ENCODE measurements at places on chromosomes 13 and 19.

DNA sequence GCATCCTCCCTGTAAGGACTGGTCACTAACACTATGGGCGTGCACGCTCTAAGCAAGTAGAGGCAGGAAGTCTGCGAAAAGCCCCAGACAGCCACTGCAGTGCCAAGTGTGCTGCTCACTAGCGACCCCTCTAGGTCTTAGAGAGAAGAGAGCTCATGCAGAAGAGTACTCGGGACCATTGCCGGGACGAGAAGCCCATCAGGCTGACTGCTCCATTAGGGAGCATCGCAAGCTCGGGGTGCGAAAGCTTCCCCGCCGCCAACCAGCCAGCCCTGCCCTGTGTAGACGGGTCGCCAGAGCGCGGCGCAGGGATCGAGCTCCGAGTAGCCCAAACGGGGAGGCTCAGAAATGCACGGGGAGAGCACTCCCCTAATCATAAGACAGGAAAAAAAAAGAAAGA, 16.6 kb downstream of the POU4F1 start:
- no peak for DNase-seq

DNA sequence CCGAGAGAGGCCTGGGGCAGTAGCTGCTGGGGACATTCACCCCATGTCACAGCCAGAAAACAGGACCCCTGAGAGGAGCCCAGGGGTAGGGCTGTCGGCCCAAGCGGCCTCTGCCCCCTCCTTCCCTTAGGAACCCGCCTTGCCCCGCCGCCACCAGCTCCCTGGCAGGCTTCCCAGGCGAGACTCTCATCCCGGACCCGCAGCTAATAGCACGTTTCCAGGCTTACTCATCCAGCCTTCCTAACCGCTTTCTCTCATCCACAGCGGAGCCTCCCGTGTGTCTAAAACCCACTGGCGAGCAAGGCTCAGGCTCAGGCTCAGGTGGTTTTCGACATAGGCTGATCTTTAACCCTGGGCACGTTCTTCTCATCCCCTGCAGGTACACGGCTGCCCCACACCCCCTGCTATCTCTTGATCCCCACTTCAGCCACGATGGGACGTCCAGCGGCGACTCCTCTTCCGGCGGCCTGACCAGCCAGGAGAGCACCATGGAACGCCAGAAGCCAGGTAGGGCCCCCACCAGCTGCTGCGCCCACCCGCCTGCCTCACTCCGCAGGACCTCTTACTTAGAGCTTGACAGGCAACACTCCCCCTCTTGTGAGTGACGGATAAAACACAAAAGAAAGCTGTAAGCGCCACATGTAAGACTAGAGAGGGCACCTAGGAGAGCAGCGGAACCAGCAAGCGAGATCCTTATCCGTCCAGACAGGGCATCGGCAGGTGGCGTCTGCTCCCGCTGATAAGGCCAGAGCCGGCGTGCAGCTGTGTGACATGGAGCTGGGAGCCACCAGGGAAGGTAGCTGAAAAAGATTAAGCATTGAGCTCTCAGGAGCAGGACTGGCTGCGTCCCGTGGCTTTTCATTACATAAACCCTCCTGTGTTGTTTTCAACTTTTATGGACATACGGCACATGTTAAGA, 71.3 kb downstream of the DPF1 start:
- DNase-seq, result no peak

- DNase-seq, result no peak
Observed at GRCh38 chr13:67156723-67157060, 73.4 kb downstream of the PCDH9 start.

- DNase-seq, result no peak
Observed at GRCh38 chr19:35781650-35782049, 6.3 kb downstream of the ARHGAP33 start.

DNA sequence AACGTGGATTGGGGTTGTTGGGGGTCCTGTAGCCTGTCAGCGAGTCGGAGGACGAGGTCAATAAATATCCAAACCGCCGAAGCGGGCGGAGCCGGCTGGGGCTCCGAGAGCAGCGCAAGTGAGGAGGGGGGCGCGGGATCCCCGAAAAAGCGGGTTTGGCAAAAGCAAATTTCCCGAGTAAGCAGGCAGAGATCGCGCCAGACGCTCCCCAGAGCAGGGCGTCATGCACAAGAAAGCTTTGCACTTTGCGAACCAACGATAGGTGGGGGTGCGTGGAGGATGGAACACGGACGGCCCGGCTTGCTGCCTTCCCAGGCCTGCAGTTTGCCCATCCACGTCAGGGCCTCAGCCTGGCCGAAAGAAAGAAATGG, 754 bp upstream of the SIX5 start:
- DNase-seq, result no peak

GRCh38 chr13:75437582-75438318, 44.2 kb downstream of the TBC1D4 start:
- no peak for DNase-seq

- DNase-seq, result no peak
Observed at GRCh38 chr13:76826527-76826926, 59.7 kb downstream of the KCTD12 start.

DNA sequence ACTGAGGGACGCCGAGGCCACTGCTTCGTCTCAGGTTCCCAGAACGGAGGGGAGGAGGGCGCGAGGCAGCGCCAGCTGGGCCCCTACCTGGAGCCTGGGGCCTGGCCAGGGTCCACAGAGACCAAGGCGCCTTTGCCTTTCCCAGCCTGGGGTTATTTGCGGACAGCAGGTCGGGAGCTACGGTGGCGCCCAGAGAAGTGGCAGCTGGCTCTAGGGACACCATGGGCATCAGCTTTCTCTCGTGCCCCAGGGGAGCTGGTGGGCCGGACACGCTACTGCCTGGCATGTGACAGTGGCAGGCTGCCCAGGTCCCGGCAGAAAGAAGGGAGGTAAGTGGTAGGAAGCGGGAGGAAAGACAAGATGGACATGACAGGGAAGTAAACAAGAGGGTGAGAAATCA, 19.0 kb downstream of the AKT2 start:
- DNase-seq, result no peak

DNA sequence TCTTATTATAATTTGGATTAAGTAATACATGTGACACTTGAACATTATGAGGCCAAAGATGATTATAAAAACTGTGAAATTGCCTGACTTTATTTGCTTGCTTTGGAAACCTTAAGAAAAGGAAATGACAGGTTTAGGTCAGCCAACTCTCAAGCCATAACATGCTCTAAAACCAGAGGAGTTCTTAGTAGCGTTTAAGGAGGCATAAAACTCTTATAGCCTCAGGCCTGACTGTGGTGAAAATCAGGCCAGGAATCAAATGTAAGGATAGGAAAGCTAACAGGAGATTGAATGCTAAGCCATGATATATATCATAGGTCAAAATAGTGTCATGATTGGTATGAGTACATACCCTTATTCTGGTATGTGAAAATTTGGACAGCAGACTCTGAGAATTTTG, 1142.4 kb upstream of the MIR17HG start:
- no peak for DNase-seq

- DNase-seq, result no peak
Observed at GRCh38 chr13:40916207-40916998, 102.7 kb downstream of the ELF1 start.

- DNase-seq, result peak; percentile 85
Observed at GRCh38 chr13:109869312-109870237, 83.2 kb upstream of the IRS2 start.

DNA sequence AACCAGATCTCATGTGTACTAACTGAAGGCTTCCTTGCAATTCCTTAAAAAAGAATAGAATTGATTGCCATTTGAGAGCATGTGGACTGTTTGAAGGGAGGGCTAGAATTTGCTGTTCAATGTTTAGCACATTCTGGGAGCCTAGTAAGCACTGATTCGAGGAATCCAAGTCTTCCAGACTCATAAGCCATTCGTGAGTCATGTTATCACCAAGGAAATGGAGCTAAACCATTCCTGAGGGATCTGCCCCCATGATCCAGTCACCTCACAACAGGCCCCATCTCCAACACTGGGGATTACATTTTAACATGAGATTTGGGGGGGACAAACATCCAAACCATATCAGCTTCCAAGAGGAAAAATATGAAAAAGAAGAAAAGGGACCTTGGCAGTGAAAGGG, 276.4 kb downstream of the KCNRG start:
- no peak for DNase-seq

- no peak for DNase-seq
Observed at GRCh38 chr19:45294291-45295029, 28.2 kb downstream of the CKM start.

DNA sequence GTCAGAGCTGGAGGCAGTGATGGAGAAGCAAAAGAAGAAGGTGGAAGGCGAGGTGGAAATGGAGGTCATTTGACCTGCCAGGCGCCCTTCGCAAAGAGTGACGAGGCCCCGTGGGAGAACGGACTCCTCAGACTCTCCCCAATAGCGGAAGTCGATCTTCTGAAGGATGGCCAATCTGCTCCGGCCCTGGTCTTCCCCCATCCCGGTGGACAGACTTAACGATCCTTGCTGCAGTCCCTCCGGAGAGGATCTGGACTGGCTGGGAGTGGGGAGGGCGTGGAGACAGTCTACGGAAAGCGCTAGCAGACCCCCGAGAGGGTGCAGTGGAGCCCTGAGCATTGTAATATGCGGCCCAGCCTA, 11.9 kb downstream of the EPS8L1 start:
- DNase-seq, result no peak

GRCh38 chr13:97226788-97227627, 4.9 kb downstream of the MBNL2 start:
- no peak for DNase-seq

- peak; percentile 31 for DNase-seq
Observed at GRCh38 chr13:111303559-111303958, 16.9 kb upstream of the TEX29 start.

- no peak for DNase-seq
Observed at GRCh38 chr13:23658929-23659541, 88.8 kb downstream of the TNFRSF19 start.

GRCh38 chr13:96159725-96160124, 69.8 kb downstream of the HS6ST3 start:
- DNase-seq, result no peak
